GM04504 (cell line): ENCODE measurements at places on chromosomes 3 and 15.

GRCh38 chr3:11818033-11818432, 28.7 kb downstream of the TAMM41 start:
- no peak for DNase-seq

DNA sequence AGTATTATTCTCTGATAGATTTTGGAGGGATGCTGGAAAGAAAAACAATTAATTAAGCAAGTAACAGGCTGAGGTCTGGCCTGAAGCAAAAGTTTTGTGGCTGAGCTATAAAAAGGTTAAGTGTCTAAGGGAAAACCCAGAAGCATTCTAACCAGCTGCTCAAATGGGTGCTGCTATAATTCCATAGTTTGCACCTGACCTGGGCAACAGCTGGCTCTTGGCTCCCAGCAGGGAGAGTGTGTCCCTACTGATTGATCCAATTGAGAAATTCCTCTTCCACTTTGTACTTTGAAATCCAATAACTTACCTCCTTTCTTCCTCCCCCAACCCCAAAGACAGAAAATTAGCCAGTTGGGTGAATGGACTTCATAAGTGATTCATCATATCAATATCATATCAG, 27.7 kb upstream of the SMAD3 start:
- DNase-seq = no peak

- no peak for DNase-seq
Measured at GRCh38 chr3:58429657-58430056, 4.0 kb downstream of the PDHB start.

- DNase-seq = no peak
Measured at GRCh38 chr3:100149130-100149529, 34.8 kb upstream of the FILIP1L start.

GRCh38 chr3:139123377-139124095, 78.8 kb upstream of the PRR23C start:
- no peak for DNase-seq

GRCh38 chr15:62482785-62483429, 317.8 kb upstream of the C2CD4B start:
- DNase-seq = no peak

- DNase-seq = no peak
Measured at GRCh38 chr3:68787106-68787626, 145.2 kb downstream of the TAFA4 start.

- DNase-seq = no peak
Measured at GRCh38 chr3:10522646-10523303, 17.4 kb upstream of the ATP2B2 start.

DNA sequence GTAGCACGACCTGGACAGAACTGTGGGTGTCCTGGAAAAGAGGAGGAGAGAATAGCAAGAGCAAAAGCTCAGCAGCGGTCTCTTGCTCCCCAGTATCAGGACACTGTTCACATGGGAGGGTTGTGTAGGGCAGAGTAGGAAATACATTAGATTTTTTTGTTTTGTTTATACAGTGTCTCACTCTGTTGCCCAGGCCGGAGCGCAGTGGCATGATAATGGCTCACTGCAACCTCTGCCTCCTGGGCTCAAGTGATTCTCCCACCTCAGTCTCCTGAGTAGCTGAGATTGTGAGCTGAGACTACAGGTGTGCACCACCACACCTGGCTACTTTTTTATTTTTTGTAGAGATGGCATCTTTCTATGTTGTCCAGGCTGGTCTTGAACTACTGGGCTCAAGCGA, 53.3 kb downstream of the FNDC3B start:
- DNase-seq = no peak

- no peak for DNase-seq
Measured at GRCh38 chr3:33060609-33061337, 36.2 kb downstream of the GLB1 start.

DNA sequence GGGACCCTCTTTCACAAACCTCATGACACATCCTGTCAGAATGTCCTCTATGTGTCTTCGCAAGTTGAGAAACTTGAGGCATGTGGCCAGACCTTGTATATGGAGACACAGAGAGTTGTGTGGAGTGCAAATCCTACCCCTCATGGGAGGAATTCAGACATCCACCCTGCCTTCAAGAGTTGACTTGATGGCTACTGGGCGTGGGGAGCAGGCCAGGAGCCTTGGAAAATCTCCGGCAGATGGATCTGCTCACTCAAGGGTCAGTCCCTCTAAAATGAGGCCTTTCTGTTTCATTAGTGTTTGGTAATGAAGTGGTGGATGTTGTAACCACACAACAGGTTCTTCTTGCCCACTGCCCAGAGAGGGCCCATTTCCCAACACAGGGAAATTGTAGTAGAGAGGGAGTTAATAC, 79.0 kb downstream of the ASB7 start:
- no peak for DNase-seq

GRCh38 chr15:67826717-67827561, 1.6 kb downstream of the SKOR1 start:
- DNase-seq = no peak

- no peak for DNase-seq
Measured at GRCh38 chr3:10726787-10727186, 89.2 kb upstream of the SLC6A11 start.

GRCh38 chr15:59550530-59550929, 61.1 kb upstream of the GCNT3 start:
- DNase-seq = no peak

- DNase-seq = no peak
Measured at GRCh38 chr3:98359993-98360675, 6.5 kb downstream of the OR5K4 start.

DNA sequence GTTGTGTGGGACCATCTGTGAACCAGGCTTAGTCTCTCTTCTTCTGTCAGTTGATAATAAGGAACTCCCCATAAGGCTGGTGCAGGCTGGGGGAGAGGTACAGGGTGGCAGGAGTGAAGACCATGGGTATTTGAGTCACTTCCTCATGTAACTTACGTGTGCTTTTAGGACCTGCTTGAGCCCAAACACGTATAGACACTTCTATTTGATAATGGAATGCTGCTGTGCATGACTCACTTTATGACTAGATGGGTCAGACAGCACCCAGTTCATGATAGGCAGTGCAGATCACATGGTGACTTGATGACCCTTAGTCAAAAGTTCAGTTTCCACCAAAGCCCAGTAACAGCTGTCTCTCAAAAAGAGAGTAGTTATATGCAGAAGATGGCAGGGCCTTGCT, 490.9 kb downstream of the ZBBX start:
- no peak for DNase-seq

DNA sequence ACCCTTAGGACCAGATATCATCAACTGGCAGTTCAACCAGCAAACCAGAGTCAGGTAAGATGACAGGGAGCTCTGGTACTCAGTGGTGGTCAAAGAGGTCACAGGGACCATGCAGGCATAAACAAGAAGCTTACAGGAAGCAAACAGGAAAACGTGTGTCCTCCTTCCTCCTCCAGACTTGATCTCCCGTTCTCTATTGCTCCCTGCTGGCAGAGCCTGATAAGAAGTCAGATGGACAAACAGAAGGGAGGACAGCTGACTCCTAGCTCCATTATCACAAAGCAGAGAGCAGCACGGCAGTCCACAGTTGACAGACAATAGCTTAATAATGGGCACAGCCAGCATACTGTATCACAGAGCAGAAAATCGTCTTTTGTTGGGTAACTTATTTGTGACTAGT, 156.5 kb upstream of the SLC2A2 start:
- DNase-seq = no peak

- DNase-seq = no peak
Measured at GRCh38 chr15:83973816-83974215, 261.8 kb upstream of the GOLGA6L4 start.

DNA sequence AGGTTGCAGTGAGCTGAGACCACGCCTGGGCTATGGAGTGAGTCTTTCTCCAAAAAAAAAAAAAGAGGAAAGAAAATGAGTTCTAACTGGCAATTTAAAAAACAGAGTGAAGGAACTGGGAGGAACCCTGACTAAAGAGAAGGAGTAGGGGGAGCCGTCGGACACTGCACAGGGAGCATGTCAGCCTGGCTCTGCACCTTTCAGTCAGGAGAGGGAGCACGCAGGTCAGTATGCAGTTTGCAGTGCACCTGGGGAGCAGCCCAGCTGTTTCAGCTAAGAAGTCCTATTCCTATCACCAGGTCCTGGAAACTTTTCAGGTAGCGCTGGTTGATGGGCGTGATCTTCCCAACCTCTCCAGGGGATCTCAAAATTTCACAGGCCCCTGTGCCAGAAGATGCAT, 14.9 kb upstream of the ZXDC start:
- DNase-seq = no peak

- DNase-seq = no peak
Measured at GRCh38 chr3:136262559-136262958, 12.4 kb downstream of the PCCB start.

DNA sequence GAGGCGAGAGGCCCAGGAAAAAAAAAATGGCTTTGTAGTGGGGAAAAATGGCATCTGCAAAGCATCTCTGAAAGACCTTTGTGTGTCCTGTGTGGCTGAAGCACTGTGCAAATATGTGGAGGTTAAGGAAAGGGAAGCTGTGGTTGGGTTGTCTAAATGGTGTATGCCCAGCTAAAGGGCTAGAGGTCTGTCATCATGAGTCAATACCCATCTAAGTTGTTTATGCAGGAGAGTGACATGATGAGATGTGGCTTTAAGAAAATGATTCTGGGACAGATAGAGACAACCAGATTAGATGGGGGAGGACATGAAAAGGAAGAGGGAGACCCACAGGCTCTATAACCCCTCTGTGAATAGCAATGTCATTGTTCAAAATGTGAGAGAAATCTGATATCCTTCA, 280.7 kb downstream of the MFSD1 start:
- peak; percentile 35 for DNase-seq

DNA sequence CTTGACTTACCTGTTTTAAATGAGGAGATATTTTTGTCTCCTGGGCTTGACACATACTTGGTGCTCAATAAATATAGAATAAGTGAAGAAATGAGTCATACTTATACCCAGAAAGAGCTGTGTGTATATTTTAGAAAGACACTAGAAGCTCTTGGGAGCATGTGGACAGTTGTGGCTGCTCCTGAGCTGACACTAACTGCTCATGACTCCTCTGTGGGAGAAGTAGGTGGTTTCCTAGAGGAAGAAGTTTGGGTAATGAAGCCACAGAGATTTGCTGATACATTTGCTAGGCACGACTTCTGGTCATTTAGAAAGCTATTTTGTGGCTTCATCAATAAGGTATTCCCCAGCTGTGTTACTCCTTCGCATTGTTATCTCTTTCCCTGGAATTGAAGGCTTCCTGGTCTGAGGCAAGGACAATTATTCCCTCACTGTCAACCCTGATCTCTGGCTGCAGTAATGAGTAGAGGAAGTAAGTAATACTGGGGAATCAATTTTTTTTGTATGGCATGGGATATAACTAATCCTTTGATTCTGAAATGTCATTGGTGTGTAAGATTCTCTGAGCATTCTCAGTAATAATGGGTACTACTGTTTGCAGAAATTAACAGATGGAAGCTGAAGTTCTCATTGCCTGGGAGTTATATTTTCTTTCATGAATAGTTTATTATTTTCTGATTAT, 79.6 kb upstream of the DCBLD2 start:
- peak; percentile 39 for DNase-seq

GRCh38 chr3:105733356-105733755, 135.5 kb downstream of the CBLB start:
- DNase-seq = no peak

DNA sequence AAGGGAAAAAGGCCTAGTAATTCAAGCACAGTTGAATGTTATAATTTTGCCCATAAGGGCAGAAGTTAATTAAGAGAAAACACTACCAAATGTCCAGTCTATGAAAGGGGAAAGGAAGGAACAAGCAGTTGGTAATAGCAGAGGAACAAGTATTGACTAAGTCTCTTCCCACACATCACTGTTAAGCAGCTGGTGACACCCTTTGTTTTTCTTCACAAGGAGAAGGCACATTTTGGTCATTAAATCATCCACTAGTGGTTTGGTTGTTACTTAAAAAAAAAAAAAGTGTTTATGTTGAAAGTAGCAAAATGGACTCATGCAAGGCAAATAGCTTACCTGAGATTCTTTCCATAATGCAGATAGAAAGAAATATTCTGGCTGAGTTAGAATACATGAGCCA, 321.4 kb upstream of the NECTIN3 start:
- no peak for DNase-seq

GRCh38 chr15:78915341-78916087, 29.3 kb downstream of the CTSH start:
- DNase-seq = peak; percentile 46

GRCh38 chr15:31024979-31025378, 33.6 kb upstream of the MTMR10 start:
- no peak for DNase-seq

DNA sequence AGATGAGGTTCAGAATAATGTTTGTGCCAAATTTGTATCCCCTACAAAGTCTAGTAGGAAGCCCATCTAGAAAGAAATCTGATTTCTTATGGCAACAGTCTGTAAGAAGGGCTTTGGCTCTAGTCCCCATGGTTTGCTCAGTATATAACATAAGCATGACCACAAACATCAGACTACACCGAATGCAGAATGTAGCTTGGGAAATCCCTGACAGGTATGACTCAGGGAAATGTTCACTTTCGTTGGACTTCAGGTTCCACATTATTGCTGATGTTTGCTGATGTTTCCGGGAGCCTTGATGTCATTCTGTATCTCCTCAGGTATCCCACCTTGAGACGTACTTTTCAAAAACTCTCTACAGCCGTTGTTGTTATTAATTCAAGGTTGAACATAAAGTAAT, 304.4 kb upstream of the TGFBR2 start:
- no peak for DNase-seq

- no peak for DNase-seq
Measured at GRCh38 chr3:46979958-46980497, 562 bp downstream of the NBEAL2 start.

- no peak for DNase-seq
Measured at GRCh38 chr15:88707771-88708654, 69.2 kb downstream of the ISG20 start.

GRCh38 chr3:130939753-130940152, 45.9 kb downstream of the ATP2C1 start:
- DNase-seq = no peak

DNA sequence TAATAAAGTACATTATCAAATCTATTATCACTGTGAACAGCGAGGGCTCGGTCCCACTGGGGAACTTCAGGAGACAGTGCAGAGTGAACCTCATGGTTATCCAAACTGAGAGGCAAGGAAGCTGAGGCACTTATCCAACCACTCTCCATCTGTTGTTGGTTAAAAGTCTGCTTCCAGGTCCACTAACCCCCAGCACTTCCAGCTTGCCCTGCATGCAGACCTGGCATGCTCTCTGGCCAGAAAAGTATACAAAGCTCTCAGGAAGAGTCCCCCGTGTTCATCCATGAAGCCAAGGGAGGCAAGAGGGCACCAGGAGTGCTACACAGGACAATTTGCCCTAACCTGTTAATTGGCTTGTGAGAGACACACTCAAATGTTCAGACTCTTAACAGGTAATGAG, 36.0 kb downstream of the FBN1 start:
- DNase-seq = no peak

- no peak for DNase-seq
Measured at GRCh38 chr3:38960042-38960622, 91.6 kb downstream of the SCN11A start.

DNA sequence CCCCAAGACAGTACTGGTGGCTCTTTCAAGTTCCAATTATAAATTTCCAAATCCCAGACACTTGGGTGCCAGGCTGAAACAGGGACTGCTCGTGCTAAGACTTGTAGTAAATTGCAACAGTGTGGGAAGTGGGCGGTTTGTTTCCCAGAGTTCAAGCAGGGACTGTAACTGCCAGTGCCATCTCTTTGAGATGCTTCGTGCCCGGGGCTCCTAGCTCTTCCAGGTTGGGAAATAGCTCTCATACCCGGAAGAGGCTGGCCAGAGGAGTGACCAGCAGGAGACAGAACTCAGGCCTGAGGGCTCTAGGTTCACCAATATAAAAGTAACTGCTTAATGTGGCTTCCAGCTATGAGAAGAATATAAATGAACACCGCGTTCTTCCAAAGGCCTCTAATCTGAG, 54.0 kb upstream of the NEO1 start:
- no peak for DNase-seq
